ENCODE measurements at places on chromosomes 1 and 21.

GRCh38 chr1:189783456-189783855, 694.2 kb downstream of the BRINP3 start:
- DNase-seq, result no peak

DNA sequence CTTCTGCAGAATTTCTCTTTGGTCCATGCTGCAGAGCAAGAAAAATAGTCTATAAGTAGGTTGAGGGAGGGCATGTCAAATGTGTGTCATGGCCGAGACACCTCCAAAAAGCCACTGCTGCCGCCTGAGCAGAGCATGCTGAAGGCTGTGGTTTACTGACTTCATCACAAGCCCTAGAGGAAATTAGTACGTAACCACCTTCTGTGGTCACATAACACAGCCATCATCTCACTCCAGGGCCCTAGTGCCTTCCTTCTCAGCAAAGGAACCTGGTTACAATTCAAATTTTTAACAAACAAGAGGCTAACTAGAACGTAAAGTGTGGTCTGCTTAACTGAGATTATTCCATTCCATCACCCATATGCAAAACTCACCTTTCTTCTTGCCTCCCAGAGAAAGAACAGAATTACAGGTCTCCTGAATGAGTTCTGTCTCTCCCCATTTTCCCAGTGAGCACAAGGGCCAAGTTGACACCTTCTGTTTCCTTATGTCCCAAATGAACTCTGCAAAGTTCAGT, at the start of gene PTPN22:
PTPN22 (minus strand) TSS at position 116 of the 517 bp plus-strand sequence.
- no peak for DNase-seq

- no peak for DNase-seq
Measured at GRCh38 chr21:28704746-28705145, 287.9 kb downstream of the LTN1 start.

- DNase-seq, result no peak
Measured at GRCh38 chr1:198175423-198176170, 18.8 kb downstream of the NEK7 start.

DNA sequence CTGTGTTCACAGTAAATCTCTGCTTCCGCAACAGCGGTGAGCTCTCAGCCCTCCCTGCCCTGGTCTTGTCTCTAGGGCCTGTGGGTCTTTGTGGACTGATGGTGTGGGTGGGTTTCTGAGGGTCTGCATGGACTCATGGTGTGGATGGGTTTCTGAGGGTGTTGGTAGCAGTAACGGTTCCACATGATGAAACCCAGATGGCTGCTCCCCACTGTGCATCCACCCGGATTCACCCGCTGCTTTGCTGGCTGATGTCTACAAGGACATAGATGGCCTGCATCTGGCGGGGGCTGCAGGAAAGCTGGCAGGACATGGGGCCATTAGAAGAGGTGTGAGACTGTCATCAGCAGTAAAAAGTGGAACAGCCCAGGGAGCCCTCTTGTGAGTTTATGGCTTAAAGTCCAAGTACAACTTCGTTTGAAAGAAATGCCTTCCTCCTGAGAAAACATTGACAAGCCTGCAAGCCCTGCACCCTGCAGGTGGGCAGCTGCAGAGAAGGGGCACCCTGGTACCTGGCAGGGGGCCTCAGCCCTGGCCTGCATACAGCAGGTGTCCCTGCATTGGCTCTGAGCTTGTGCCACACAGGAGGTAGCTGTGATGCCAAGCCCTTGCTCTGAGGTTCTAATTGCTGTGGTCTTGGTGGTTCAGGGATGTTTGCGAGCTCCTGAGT, 156.9 kb upstream of the COL6A1 start:
- no peak for DNase-seq

DNA sequence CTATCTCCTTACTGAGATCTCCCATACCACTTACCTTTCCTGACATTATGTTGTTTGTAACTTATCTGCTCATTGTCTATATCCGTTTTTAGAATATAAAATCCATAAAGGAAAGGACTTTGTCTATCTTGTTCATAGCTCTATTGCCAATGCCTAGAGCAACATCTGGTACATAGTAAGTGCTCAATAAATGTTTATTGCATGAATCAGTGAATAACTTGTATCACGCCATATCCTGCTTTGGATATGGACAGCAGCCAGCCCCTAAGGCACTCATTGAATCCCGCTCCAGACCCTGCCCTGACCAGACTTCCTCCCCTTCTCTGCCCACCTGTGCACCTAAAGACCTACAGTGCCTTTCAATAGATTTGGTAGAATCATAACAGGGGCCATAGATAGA, 298.1 kb upstream of the PLXNA2 start:
- no peak for DNase-seq

DNA sequence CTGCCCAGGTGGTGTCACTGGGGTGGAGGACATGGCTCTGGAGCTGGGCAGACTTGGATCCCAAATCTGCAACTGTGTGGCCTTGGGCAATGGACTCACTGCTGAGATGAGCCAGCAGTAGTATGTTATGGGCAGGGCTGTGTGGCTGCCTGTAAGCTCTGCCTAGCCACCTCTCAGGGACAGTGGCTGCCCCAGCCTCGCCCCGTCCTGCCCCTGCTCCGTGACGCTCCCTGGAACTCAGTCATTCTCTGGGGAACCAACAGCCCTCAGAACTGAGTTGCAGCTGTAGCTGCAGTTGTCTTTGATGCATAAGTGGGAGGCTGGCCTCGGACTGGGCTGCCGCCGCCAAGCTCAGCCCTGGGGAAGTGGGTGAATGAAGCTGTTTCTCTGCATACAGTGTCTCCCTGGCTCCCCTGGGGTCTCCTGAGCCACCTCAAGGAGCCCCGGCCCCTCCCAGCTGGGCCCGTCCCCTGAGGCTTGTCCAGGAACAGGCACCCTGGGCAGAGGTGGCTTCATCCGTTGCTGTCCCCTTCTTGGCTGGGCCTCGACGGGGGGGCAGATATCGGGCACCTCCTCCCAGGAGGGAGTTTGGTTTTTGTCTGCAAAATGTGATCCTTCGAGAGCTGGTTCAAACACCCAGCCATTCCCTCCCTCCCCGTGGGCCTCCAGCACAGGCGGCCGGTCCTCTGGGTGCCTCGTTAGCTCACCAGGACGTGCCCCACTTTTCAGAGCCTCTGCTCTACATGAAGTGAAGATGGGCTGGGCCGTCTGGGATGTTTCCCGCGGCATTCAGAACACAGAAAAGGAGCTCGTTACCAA, 26.2 kb upstream of the PLCH2 start:
- no peak for DNase-seq

- DNase-seq, result no peak
Measured at GRCh38 chr1:205261946-205262691, 34.4 kb downstream of the TMCC2 start.

DNA sequence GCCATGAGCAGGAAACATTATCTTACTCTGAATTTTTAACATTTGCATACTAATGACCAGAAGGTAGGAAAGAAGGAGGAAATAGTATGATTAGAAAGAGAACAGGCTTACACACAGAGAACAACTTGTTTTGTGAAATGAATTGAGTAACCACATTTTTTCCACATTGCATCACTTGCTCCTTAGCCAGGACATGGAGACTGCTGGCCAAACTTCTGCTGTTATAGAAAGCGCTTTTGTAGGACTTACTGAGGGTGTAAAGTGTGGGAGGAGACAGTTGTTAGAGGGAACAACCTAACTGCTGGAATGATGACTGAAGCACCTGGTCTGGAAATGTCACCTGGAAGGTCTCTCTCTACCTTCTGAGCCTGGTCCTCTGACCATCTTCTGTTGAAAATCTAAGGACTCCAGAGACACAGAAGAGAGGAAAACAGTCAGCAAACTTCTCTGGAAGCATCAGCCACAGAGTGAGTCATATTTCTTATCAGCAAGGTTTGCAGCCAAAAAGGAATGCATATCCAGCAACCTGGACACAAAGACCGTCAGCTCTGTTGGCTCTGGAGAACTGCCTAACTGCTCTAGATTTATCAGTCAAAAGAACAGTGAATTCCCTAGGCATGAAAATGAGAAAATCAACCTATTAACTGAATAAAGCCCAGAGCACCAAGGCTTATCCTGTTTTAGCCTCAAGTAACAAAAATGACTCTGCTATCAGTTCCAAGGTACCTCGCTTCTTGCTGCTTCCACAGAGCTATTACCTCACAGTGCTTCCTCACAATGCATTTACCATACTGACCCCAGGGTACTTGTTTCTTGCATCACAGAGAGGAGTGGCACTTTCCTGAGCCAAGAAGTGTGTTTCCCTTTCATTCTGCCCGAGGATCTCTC, 88.0 kb upstream of the SLFNL1 start:
- DNase-seq, result peak; percentile 48

GRCh38 chr1:26779098-26779668, 8.6 kb upstream of the PIGV start:
- DNase-seq, result no peak

DNA sequence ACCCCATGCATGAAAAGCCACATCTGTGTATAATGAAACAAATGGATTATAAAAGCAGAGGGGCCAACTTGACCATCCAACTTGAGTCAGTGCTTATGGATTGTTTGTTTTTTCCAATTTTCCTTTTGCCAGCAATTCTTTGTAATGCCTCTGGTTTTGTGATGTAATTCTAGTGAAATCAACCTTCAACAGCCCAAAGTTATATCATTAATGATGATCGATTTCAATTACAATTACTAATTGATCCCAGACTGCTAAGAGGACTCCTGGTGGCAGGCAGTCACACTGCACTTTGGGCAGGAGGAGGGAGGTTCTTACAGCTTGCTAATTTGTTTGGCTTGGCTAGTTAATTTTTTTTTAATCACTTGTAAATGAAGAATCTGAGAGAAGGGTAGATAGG, 552.3 kb downstream of the NUF2 start:
- DNase-seq, result no peak

All from spinal cord (tissue), 10 donors.